ENCODE measurements at places on chromosomes 1 and 21.

GRCh38 chr1:187871177-187871845 is 1042.6 kb downstream of the PLA2G4A start:
- DNase-seq: no peak

DNA sequence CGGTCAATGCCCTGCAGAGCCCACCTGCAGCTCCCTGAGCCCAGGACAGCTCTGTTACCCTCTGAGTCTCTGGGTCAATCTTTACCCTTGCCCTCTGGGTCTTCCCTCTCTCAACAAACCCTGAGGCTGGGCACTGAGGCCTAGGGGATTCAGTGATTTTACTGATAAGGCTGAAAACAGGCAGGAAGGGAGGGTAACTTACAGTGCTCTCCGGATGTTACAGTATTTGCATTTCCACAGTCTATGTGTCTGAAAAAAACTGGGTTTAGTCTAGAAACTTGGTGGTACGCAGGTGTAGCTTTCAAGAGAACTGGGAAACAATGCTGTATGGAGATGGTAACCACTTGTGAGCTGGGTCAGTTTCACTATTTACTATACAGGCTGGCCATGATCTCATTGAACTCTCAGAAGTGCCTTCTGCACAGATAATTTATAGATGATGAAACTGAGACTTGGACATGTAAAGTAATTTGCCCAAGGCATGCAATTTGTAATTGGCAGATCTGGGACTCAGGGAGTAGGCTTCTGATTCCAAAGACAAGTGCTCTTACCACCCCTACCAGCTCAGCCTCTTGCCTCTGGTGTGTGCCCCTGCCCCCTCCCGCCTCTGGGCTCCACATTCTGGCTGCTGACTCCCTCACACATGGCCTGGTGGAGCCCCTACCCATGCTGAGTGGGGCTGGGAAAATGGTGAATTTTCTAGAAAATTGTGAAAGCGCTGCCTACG is 48.8 kb downstream of the TENT5C start:
- peak; percentile 83 for DNase-seq

- no peak for DNase-seq
Observed at GRCh38 chr1:226790545-226791181, 51.6 kb upstream of the ITPKB start.

GRCh38 chr21:44483288-44484237 is 28.3 kb downstream of the LRRC3 start:
- DNase-seq: no peak

GRCh38 chr1:156438278-156438987 is 62.1 kb downstream of the MEF2D start:
- DNase-seq: no peak

DNA sequence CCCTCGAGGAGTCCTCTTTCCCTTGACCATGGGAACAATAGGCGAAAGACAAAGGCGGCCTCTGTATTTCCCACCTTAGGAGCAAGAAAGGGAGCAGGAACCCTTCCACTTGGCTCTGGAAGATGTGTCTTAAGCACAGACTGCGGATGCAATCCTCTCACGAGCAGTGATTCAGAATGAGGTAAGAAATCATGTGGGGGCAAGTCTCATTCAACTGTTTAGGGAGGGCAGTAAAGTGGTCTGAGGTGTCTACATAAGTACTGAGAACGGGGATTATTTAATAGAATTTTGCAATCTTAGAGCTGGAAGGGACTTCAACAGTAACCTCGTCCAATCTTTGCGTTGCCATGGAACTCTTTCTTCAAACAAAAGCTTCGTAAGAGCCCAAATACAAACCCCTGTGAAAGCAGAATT is 1.6 kb upstream of the DYRK3 start:
- no peak for DNase-seq

DNA sequence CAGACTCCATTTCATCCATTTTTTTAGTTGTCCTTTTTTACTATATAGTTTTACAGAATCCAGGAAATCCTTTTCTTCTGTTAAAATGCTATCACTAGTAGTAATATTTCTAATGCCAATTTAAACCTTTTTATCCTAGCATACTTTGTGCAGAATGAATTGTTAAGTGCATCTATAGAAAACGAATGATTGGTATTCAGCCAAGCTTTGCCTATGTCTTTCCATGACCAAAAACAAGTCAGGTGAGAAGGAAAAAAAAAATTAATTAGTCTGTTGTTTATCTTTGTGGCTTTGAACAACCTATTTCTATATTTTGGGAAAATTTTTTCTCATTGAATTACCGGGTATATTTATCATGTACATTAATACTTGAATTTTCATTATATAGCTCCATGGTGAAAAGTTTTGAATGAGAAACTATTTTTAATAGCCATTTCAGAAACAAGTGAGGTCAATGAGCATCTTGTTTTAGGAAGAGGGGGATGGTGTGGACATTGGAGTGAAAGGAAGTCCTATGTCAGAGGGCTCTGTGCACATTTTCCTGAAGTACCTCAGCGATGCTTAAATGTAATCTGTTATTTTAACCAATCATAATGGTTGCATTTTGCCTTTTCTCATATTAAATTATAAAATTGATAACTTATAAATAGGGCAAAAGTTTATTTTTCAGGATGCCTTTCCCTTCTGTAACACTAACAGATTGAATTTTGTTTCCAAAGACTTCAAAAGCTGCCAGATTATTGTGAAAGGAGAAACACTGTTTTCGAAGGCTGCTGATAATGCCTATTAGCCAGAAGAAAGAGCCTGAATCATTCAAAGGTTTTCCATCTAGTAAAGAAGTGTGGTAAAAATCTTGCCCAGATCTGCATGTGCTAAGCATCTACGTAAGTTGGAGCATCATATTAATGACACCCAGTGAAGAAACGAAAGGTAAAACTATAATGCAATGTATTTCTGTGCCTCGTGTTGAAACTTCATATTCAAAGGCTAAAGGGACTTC is 73.8 kb upstream of the S1PR1 start:
- no peak for DNase-seq

DNA sequence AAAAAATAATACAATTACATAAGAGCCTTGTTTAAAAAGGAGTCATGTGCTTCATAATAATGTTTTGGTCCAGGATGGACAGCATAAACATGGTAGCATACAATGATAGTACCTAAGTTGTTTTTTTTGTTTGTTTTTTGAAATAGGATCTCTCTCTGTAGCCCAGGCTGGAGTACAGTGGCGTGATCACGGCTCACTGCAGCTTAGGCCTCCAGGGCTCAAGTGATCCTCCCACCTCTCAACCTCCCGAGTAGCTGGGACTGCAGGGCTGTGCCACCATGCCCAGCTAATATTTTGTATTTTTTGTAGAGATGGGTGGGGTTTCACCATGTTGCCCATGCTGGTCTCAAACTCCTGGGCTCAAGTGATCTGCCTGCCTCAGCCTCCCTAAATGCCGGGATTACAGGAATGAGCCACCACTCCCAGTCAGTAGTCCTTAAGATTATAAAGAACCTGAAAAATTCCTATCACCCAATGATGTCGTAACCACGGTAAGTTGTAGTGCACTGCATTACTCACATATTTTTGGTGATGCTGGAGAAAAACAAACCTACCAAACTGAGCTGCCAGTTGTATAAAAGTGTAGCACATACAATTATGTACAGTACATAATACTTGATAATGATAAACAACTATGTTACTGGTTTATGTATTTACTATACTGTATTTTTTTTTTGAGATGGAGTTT is 22.4 kb upstream of the RCOR3 start:
- no peak for DNase-seq

DNA sequence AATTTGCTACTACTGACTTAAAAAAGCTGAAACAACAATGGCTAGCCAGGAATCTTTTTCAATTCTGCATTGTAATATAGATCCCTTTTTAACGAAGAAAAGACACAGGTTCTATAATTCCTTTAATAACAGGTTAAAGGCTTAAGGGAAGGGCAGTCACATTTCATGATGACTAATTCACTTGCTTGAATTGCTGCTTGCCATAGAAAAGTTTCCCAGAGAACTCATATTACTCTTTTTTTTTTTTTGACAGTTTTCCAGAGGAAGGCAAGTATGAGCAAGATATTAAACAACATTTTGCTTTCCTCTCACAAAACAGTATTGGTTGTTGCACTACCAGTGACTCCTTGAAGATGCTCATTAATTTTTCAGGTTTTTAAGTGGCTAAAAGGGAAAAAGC is 60.9 kb downstream of the IL23R start:
- DNase-seq: no peak

DNA sequence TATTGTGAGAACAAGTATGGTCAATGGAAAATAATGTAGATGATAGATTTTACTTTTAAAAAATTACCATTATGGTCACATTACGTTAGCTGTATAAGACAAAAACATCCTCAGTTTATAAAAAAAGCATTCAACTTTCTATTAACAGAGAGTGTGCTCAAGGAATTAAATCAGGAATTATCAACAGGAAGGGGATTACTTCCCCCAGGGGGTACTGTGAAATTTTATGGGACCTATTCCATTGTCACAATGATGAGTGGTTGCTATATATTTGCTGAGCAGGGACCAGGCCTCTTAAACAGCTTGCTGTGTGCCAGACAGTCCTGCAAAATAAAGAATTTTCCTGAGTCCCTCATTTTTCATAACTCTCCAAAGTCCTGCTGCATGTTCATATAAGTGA is 21.2 kb downstream of the JAM2 start:
- no peak for DNase-seq

GRCh38 chr1:13699936-13700520 is at the start of gene PRDM2:
Gene PRDM2 (plus strand): TSS chr1:13700188. CDS start chr1:13715606, 15,418 bp downstream.
- peak; percentile 90 for DNase-seq

DNA sequence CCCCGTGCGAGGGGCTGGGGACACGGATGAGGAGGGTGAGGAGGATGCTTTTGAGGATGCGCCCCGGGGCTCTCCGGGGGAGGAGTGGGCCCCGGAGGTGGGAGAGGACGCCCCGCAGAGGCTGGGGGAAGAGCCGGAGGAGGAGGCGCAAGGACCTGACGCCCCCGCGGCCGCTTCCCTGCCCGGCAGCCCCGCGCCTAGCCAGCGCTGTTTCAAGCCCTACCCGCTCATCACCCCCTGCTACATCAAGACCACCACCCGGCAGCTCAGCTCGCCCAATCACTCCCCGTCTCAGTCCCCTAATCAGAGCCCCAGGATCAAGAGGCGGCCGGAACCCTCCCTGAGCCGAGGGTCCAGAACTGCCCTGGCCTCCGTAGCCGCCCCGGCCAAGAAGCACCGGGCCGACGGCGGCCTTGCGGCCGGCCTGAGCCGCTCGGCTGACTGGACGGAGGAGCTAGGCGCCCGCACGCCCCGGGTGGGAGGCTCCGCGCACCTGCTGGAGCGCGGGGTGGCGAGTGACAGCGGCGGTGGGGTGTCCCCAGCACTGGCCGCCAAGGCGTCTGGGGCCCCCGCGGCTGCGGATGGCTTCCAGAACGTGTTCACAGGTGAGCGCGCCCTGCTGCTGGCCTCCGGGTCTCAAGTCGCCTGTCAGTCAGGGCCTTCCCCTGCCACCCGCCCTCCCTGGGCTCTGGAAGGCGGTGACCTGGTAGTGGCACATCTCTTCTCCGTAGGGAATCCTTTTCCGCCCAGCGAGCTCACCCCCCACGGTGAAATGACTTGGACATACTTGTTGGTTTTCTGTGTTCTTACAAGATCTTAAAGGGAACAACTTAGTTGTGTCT is 1.7 kb downstream of the FMN2 start:
- DNase-seq: no peak

DNA sequence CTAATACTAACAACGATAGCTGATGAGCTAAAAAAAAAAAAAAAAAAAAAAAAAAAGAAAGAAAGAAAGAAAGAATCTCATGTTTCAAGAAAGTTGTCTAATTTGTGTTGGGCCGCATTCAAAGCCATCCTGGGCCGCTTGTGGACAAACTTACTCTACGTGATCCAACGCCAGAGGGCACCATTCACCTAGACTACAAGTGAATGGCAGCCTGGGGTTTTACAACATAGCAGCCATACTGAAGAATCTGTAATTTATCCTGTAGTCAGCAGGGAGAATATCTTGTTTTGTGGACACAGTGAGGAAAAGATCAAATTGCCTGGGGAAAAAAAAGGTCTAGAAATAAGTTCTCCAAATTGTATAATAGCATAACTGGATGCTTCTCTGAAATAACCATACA is 47.0 kb downstream of the CYP2J2 start:
- DNase-seq: peak; percentile 25

GRCh38 chr1:116534014-116534739 is 36.6 kb downstream of the CD58 start:
- no peak for DNase-seq

DNA sequence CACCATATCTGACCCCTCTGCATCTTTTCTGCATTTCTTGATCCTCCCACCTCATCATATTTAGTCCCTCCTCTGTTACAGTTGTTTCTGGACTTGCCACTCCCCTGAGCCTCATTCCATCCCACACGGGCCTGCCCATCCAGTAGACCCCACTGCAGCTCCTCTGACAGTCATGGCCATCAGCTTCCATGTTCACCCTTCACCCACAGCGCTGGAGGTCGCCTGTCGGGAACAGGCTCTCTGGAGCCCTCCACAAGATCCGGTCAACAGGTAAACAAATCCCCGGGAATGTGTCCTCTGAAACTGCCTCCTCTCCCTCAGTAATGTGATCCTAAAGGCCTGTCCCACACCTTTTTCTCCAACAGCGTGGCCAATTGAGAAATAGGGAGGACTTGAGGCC is 31.3 kb downstream of the SYF2 start:
- no peak for DNase-seq

GRCh38 chr1:81158592-81158991 is 642.1 kb upstream of the ADGRL2 start:
- DNase-seq: no peak

- no peak for DNase-seq
Observed at GRCh38 chr1:103256490-103256889, 148.2 kb upstream of the COL11A1 start.

DNA sequence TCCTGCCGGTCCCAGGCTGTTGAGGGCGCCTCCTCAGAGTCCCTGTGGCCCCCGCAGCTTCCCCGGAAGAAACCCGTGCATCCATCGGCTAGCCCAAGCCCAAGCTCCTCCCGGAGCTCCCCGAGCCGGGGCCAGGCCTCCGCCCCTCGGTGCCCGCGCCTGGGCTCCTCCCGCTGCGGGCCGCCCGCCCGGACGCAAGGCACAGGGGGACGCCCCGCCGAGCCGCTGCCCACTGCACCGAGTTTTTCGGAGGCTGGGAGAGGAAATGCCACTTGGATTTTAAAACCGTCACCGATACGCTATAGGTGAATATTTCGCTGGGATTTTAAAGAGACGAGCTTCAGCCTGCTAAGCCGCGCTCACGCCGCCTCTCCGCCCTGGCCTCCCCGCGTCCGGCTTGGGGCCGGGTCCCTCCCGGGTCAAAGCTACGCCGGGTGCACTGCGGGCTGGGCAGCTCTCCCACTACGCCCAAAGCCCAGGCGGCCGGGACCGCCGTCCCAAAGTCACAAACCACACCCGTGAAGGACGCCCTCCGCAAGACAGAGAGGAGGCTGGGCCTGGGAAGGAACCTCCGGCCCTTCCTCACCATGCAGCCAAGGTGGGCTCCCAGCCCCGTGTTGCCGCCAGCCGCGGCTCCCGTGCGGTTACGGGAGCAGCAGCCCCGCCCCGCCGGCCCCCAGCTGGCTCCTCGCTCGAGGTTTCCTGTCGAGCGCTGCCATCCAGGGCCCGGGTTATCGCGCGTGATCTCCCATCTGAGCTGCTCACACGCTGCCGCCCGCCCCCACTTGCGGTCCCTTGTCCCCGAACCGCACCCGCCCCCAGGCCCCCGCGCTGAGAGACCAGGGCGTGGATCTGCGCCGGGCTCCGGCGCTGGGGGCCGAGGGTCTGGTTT is 63.2 kb downstream of the CD247 start:
- DNase-seq: peak; percentile 78
